Amniotic epithelial cell (primary cell): ENCODE measurements at places on chromosomes 1 and 21.

DNA sequence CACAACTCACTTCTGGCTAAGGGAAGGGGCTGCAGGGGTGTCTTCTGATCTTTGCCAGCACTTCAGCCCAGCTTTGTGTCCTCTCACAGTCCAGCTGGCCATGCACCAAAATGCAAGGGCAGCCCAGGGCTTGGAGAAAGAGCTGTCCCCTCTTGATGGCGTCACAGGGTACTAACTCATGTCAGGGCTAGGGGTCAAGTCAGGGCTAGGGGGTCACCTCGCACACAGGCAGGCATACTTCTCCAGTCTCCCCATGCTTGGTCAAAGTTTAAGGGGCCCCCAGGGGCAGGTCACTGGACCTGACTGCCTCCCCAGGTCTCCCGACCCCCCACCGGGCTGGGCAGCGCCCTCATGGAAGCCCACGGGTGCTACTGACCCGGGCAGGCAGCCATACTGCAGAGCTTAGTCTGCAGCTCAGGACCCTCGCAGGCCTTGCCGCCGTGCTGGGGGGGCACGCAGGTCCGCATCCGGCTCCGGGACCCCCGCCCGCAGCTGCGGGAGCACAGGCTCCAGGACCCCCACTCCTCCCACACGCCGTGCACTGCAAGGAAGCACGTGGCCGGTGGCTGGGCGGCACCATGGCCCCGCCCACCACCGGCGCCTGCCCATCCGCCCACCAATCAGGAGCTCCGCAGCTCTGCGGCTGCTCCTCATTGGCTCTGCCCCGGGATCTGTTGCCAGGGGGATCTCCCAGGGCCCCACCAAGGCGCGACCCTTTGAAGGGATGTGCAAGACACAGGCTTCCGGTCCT lies 21.5 kb downstream of the ADGRB2 start:
- DNase-seq = no peak

- no peak for DNase-seq
Measured at GRCh38 chr1:5933050-5933449, 59.2 kb downstream of the NPHP4 start.

GRCh38 chr1:114517348-114517747 lies 6.3 kb upstream of the TRIM33 start:
- DNase-seq = peak; percentile 57

GRCh38 chr1:21051177-21051825 lies 125.4 kb downstream of the EIF4G3 start:
- DNase-seq = no peak

GRCh38 chr1:118751166-118751565 lies 237.0 kb downstream of the TBX15 start:
- DNase-seq = no peak

- no peak for DNase-seq
Measured at GRCh38 chr1:172142324-172142723, 278.2 kb upstream of the C1orf105 start.

- DNase-seq = no peak
Measured at GRCh38 chr1:6783936-6784559, 1.2 kb upstream of the CAMTA1 start.

DNA sequence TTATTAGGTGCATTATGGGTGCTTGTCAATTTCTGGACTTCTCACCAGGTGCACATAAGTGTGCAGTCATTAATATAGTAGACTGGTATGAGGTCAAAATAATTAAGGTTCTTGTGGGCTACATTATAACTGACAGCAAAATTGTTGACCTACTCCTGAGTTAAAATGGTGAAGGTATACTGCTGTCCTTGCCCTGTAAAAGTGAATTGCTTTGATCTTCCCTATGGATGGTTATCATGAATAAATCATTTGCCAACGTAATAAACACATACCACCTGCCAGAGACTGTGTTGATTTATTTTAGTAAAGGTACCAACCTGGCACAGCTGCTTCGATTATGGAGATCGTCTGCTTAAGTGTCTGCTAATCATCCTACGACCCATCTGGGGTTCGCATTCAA lies 201.6 kb upstream of the KCNK2 start:
- DNase-seq = no peak

GRCh38 chr1:32636914-32637645 lies 13.3 kb downstream of the ZBTB8OS start:
- no peak for DNase-seq

DNA sequence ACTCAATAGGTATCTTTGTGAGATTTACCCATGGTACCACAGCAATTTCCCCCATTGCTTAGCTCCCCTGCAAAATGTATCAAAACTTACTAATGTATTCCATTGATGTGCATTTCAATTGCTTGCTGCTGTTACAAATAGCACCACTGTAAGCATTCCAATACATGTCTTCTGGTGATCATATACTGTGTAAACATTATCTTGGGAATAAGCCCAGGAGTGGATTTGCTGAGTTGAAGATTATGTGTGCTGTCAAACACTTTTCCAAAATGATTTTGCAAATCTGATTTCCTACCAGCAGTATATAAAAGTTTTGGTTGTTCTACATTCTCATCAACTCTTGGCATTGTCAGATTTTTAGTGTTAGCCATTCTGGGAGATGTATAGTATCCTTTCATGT lies 141.0 kb upstream of the KCTD3 start:
- no peak for DNase-seq

- DNase-seq = no peak
Measured at GRCh38 chr1:157034137-157034800, 11.3 kb downstream of the ARHGEF11 start.

DNA sequence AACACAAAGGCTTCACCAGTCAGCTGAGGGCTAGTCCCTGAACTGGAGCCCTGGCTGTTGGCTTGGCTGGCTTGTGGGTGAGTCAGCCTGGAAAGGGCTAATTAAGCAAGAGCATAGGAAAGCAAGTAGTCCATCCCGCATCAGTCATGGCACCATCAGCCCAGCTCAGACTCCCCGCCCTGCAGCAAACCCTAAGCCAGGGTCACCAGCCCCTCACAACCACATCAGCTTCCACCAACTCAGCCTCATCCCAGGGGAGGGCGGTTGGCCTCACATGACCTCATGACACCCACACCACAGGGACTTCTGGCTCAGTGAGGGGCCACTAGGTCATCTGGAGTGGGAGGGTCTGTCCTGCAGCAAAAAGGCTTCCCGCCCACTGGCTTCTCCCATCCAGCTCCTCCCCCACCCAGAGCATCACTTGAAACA lies 7.0 kb upstream of the SPATC1L start:
- peak; percentile 85 for DNase-seq

GRCh38 chr1:33094971-33095604 lies 14.1 kb downstream of the AZIN2 start:
- DNase-seq = peak; percentile 65

DNA sequence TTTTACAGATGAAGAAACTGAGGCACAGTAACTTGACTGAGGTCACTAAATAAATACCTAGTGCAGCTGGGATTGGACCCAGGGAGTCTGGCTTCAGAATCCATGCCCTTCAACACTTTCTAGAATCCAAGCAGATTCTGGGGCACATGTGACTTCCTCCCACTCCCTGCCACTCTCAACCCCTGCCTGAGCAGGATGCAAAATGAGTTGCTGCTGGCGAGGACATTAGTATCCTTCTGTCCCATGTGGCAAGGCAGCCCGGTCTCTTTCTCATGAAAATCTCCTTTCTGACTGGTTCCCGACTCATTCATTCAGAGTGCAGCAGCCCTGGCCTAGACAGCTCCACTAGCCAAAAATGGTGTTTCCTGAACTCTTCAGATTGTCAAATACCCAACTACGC lies 28.4 kb downstream of the TNNT2 start:
- no peak for DNase-seq

GRCh38 chr1:165928075-165928731 lies 100.8 kb downstream of the UCK2 start:
- DNase-seq = peak; percentile 44

GRCh38 chr1:162660574-162660973 lies 28.3 kb downstream of the DDR2 start:
- no peak for DNase-seq

- peak; percentile 77 for DNase-seq
Measured at GRCh38 chr1:211327346-211327921, 801 bp downstream of the TRAF5 start.
